ENCODE measurements at places on chromosomes 4 and X.

DNA sequence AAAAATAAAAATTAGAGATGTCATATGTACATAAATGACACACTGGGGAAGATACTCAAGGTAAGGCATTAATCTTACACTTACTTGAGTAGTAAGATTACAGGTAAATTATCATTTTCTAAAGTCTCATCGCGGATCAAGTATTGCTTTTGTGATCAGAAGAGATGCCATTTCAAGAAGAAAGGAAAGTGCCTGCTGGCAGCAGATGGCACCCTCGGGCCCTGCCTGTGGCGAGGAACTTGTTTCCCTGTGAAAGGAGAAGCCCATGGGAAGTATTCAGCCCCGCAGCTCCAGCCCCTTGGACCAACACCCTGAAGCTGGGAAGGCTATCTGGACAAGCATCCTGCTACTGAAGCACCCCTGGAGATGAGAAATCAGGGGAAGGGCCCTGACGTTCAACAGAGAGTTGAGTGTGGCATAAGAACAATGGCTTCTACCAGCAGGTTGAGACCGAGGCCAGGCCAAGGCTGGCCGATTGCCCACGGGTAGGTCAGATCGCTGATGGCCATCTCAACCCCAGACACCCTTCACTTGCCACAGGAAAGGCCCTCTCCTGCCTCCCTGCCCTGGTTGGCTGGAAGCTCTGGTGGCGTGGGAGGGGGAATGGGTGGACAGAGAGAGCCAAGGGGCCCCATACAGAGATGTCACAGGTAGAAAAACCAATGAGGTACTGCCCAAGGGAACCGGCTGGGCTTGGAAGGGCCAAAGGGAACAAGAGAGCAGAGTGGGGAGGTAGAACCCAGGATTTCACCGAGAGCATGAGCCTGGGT lies 18.8 kb upstream of the MXD4 start:
- no peak for DNase-seq

DNA sequence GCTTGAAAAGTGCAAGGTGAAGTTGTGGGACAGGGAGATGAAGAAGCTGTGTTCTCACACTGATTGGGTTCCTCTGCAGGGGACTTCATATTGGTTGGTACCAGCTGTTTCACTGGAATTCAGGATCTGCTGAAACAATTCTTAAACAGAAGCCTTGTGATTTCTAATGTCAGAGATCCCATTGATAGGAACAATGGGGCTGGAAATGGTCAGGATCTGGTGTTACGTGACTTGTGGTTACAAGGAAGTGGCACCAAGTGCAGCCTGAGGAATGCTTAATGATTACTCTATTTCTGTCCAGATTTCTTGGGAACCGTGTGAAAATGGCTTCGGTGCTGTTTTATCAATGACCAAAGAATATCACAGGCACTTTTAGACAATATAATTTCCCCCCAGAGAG lies 68.1 kb downstream of the MOSPD2 start:
- DNase-seq = no peak

- no peak for DNase-seq
Measured at GRCh38 chr4:6221301-6221850, 21.0 kb upstream of the JAKMIP1 start.

GRCh38 chrX:47562615-47563243 lies 1.7 kb downstream of the ARAF start:
- DNase-seq = peak; percentile 68

DNA sequence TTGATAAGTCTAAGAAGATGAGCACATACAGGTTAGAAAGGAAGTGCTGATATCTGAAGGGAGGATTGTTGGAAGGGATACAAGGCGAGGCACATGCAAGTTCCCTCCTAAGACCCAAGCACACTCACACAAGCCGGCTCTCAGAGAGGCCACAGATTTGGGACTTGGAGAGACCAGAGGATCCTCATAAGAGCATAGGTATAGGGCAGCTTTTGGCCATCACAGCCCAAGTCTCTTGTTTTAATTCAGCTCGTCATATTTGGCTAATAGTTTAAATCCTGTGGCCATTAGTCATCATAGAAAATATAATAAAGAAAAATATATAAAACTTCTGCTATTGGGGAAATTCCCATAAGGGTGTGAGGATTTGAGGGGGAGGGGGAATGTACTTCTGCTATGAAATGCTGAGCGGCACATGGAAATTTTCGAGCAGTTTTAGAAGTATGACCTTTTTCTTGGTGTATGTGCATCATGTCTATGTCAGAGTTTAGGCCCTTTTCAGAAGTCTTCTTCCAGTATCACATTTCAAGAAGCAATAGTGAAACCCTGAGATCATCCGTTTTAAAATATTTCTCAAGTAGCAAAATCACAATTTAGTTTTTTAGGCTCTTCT lies 97.7 kb downstream of the NFKB1 start:
- DNase-seq = no peak

GRCh38 chrX:78747489-78747888 lies at the start of gene LPAR4:
LPAR4 (plus strand) TSS chrX:78747720; CDS start chrX:78754870, 7,150 bp downstream.
- DNase-seq = no peak

GRCh38 chrX:46572340-46572936 lies 1.1 kb upstream of the CHST7 start:
- peak; percentile 78 for DNase-seq

DNA sequence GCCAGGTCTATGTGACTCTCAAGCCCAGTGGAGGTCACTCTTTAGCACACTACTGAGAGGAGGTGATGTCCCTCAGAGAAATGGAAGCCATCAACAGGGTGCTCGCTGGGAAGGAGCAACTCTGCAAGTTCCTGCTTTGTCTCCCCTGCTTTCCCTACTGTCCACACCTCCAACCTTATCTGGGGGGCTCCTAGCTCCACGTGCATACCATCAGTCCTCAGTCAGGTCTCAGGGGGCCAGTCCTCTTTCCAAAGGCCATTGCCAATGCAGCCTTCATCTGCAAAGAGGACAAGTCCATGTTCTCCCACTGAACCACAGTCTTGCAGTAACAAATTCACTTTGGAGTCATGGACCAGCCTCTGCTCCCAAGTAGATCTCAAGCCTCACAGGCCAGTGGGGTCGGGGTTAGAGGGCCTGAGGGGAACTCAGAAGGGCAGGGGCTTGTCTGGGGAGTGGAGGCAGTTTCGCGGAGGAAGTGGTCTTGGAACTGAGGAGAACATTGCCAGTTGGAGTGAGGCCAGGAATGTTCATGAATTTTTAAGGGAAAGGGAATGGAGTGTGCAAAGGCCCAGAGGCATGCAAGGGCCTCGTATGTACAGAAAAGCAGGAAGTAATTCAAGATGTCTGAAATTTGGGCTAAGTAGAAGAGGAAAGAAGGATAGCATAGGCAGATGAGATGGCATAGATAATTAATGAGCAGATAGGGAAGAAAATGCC lies 8.9 kb downstream of the RTL5 start:
- DNase-seq = no peak

DNA sequence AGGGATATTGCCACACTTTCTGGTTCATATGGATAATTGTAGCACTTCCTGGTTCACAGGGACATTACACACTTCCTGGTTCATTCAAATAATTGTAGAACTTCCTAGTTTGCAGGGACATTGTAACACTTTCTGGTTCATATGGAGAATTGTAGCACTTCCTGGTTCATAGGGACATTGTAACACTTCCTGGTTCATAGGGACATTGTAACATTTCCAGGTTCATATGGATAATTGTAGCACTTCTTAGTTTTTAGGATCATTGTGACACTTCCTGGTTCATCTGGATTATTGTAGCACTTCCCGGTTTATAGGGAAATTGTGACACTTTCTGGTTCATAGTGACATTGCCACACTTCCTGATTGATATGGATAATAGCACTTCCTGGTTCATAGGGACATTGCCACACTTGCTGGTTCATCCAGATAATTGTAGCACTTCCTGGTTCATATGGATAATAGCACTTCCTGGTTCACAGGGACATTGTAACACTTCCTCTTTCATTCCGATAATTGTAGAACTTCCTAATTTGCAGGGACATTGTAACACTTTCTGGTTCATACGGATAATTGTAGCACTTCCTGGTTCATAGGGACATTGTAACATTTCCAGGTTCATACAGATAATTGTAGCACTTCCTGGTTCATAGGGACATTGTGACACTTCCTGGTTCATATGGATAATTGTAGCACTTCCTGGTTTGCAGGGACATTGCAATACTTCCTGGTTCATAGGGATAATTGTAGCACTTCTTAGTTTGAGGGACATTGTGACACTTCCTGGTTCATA lies 59.2 kb upstream of the CD99 start:
- no peak for DNase-seq

DNA sequence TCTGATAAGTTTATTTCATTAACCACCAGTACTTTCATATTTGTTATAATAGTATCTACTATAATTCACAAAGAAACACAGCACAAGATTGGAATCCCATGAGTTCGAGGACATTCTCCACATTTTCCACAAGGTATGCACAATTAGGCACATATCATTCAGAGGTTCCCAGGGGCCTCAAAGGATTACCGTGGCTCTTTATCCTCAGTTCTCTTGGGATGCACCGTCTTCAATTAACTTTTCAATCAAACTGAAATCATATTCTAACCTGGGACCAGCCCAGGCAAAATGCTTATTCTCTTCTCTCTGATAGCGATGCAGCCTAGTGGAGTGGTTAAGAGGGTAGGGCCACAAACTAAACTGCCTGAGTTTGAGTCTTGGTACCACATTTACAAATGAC lies 242.6 kb upstream of the RASGEF1B start:
- DNase-seq = no peak

GRCh38 chr4:74656596-74656995 lies 137.7 kb downstream of the BTC start:
- DNase-seq = no peak

DNA sequence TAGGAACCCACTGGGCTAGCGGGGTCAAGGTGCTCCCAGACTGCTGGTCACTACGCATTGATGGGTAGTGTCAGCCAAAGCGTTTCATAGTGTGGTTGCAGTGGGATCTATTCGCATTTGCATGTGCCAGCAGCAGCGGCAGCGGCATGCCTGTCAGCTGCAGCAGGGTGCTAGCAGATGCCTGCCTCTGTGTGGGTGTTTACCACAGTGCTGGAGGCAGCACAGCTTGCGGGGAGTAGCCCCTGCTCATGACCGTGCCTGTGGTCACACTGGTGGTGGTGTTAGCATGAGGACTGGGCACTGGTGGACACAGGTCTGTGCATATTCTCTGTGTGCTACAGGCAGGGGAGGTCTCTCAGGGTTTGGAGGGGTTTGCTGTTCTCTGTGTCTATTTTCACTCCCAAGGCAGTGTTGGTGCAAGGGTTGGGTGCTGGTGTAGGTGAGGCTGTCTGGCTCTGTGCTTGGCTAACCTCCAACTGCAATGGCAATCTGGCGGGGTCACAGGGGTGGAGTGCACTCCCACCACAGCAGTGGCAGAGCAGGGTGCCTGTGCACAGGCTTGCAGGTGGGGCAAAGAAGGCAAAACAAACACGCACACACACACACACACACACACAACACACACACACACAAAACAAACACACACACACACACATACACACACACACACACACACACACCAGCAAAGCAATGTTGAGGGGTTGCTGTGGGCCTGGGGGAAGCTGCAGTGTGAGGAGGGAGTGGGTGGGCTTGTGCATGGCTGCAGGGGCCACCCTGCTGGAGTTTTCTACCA lies 184.4 kb downstream of the GLUD2 start:
- DNase-seq = no peak

DNA sequence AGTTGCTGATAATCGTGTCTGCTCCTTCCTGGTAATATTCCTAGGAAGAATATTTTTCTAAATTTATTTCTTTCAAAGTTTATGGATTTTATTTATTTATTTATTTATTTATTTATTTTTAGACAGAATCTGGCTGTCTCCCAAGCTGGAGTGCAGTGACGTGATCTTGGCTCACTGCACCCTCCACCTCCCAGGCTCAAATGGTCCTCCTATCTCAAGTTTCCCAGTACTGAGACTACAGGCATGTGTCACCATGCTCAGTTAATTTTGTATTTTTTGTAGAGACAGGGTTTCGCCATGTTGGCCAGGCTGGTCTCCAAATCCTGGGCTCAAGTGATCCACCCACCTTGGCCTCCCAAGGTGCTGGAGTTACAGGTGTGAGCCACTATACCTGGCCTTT lies 48.9 kb downstream of the PDLIM5 start:
- no peak for DNase-seq

- peak; percentile 87 for DNase-seq
Measured at GRCh38 chr4:113901994-113902787, 77.3 kb downstream of the ARSJ start.

- no peak for DNase-seq
Measured at GRCh38 chrX:113399506-113400192, 559.0 kb upstream of the AMOT start.

All from activated effector memory CD4-positive, alpha-beta T cell treated with anti-CD3 and anti-CD28 coated beads, Interleukin-2, amount 50 U/mL, for 16 hours (primary cell).